ENCODE measurements at places on chromosomes 5 and 9.

- DNase-seq, result no peak
Observed at GRCh38 chr5:88954511-88954910, 71.5 kb upstream of the MEF2C start.

DNA sequence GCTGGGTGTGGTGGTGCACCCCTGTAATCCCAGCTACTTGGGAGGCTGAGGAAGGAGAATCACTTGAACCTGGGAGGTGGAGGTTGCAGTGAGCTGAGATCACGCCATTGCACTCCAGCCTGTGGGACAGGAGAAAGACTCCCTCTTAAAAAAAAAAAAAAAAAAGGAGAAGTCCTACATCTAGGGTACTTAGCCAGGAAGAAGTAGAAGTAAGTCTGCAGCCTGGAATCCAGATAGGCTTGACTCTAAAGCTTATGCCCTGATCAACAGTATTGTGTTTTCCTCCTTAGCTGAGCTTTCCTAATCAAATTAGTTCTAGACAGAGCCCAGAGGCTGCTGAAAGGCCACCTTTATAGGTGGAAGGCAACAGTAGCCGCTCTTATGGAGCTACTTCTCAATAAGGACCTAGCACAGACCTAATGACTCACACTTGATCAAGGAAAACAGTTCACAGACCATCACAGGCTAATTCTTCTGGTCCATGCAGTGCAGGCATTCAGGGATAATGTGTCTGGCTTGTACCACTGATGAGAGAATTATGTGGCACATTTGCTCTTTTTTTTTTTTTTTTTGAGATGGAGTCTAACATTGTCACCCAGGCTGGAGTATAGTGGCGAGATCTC lies 105.5 kb upstream of the KLF4 start:
- DNase-seq, result no peak

DNA sequence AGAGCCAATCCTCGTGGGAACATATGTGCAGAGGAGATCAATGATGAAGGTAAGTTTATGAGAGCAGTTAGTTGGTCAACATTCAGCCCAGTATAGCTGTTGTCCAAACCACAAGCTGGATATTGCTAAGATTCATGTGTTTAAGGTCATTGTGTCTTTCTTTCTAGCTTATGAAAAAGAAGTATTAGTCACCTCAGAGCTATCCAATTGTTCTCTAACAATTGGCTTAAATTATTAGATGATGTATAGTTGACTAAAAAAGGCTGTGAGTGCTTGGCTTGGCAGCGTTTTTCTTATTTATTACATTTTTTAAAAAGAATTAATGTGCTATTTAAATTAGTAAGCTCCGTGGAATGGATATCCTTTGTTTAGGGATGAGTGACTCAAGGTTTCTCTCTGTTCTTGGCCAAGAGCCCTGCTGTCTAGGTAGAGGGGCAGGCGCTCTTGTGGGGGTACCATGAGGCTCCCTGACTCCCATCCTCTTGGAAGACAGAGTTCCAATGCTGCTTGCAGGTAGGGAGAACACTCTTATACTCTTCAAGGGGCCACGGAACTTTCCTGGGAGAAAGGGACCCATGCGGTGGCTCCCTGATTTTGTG lies 487.4 kb downstream of the IRX1 start:
- no peak for DNase-seq

- DNase-seq, result no peak
Observed at GRCh38 chr5:141411575-141411974, 1.2 kb upstream of the PCDHGA10 start.

- DNase-seq, result peak; percentile 95
Observed at GRCh38 chr9:112074250-112075008, 100.7 kb downstream of the SUSD1 start.

DNA sequence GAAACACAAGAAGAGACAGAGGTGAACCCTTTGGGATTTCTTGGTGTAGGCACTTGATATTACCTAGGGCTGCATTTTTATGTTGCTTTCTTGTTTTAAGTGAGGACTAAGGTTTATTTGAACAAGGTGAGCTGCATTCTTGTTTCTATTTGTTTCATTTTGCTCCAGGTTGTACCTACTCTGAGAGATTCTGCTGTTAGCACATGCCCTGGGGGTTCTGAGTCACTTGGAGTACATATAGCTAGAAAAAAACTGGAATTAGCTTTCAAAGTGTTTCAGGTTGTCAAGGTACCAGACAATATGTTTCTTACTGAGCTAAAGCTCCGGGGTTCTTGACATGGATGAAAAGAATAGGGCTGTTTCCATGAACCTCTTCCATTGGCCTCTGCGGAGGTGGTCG lies 299.4 kb downstream of the ICE1 start:
- no peak for DNase-seq

DNA sequence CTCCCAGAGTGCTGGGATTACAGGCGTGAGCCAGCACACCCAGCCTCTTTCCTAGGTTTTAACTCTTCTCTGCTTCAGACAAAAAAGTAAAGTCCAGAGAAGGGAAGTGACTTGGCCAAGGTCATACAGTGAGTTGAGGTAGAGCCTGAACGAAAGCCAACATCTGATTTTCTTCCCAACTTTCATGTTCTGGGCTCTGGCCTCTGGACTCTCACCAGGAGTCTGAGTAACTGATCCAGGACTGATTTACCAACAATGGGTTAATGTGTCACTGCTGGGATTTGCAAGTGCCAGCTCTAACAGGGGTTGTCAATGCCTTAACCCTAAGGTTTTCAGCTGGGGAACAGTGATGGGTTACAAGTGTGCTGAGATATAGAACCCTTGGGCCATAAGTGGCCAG lies 32.2 kb upstream of the LARP1 start:
- DNase-seq, result no peak

DNA sequence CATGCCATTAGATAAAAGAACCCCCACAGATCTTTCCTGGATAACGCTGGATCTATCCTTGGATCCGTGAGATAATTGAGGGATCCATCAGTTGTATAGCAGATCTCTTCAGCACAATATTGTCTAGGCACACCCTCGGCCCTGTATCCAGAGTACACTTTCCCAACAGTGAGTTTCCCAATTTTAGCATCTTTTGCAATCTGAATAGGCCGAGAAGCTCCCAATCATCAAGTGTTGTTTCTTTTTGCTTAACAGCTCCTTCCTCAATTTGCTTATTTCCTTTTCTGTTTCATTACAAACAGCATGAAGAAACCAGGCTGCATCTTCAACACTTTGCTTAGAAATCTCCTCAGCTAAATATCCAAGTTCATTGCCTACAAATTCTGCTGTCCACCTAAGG lies 4.4 kb upstream of the SPTLC1 start:
- DNase-seq, result no peak

DNA sequence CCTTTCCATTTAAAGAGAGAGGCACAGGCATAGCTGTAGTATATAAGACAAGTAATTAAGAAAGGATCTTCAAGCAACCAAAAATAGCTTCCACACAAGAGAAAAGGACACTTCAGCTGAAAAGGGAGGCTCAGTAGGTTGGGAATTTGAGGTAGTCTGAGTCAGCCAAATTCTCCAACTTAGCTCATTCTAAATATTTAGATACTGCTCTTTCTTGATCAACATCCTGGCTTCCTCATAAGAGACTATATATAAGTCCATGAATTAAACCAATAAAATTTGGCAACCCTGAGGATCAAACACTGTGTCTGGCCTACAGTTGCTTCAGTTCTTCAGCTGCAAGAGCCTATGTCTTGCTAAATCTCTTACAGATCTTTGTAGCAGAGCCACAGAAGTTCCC lies 17.8 kb downstream of the HINT1 start:
- no peak for DNase-seq

DNA sequence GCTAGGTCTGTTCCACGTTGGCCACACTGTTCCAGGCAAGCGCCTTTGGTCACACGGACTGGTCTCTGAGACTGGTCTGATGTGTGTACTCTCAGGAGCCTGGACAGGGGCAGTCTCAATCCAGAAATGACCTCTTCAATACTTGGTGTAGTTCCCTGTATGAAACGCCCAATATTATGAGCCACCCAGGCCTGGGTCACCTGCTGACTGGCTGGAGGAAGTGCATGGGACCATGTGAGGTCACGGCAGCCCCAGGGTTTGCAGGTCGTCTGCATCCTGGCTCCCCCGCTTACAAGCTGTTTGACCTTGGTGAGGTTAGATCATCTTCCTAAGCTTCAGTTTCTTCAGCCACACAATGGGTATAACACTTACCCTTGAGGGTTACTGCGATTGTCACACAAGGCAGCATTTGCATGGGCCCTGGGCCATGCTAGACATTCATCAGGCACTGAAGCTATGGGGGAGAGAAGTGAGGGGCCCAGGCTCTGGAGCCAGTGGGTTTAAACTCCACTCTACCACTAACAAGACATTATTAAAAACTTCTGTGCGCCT lies 5.2 kb upstream of the GRHPR start:
- DNase-seq, result no peak

GRCh38 chr5:132506094-132506692 lies 15.6 kb upstream of the IRF1 start:
- peak; percentile 98 for DNase-seq

GRCh38 chr5:128796506-128796905 lies 168.8 kb upstream of the SLC27A6 start:
- no peak for DNase-seq

DNA sequence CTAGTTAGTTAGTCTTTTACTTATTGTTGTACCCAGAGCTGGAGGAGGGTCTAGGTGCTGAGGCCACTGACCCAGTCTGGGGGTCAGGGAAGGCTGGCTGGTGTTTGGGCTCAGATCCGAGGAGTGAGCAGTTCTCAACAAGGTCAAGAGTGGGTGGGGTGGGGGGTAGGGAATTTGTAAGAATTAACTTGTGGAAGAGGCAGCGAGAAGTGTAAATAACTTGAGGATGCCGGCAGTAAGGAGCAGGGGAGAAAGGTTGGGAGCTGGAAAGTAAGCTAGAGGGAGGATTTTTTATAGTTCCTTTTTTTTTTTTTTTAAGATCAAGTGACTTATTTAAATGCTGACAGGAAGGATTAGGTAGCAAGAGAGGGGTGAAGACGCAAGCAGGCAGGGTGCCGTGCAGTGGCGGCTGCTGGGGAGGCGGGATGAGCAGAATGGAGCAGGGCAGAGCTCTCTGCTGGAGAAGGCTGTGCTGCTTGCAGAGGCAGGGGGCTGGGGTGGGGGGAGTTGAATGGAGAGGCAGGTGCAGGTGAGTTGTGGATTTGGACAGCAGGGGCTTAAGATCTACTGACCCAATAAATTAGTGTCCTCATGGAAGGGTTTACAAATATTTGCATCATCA lies 35.3 kb upstream of the SMIM32 start:
- DNase-seq, result no peak

- DNase-seq, result no peak
Observed at GRCh38 chr9:31908158-31908890, 476.1 kb upstream of the ACO1 start.

GRCh38 chr9:105510024-105510423 lies 47.9 kb upstream of the FKTN start:
- peak; percentile 17 for DNase-seq

GRCh38 chr5:139644001-139644456 lies 4.1 kb upstream of the CXXC5 start:
- DNase-seq, result no peak

GRCh38 chr9:17795744-17796143 lies 216.9 kb downstream of the SH3GL2 start:
- DNase-seq, result no peak

GRCh38 chr5:19676895-19677294 lies 311.1 kb downstream of the CDH18 start:
- DNase-seq, result no peak

DNA sequence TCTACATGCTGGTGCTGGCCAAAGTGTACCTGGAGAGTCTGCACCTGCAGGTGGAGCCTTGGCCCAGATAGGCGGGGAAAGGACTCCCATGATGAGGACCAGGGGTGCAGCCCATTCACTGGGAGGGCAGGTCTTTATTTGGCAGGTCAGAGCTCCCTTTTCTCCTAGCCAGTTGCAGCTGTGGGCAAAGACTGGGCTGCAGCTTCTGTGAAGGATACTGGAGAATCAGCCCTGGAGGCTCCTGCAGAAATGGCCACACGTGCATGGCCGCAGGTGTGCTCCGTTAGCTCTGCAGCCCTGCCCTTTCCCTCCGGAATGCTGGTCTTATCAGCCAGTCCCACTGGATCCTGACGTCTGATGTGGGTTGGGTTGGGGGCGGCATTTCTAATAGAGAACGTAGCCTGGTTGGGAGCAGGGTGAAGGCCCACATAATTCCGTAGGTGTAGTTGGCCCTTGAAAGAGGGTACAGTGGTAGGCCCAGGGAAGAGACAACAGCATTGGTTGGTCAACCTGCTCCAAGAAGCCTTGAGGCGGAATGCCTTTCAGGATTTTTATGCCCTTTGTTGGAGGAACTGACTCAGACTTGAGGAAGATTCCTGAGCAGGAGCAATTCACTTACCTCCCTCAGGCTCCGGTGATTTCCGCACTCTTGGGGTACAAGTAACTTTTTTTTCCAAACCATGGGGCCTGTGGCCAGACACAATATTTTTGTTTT lies 22.0 kb upstream of the TIFAB start:
- DNase-seq, result no peak

DNA sequence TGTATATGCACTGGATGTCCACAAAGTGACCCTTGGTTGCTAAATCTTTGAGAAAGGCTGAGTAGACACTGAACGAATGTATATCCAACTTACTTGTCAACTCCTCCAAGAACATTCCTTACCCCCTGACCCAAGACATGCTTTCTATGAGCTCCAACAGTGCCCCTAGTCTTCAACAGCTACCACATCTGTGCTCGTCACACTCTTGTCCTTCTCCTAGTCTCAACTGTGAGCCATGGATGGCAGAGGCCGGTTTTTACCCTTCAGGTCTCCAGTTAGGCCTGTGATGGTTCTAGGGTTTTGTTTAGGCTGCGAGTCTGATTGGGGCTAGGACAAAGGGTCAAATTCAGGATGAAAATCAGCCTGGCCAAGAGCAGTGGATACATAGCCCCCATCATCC lies 19.0 kb upstream of the GPX3 start:
- DNase-seq, result no peak

DNA sequence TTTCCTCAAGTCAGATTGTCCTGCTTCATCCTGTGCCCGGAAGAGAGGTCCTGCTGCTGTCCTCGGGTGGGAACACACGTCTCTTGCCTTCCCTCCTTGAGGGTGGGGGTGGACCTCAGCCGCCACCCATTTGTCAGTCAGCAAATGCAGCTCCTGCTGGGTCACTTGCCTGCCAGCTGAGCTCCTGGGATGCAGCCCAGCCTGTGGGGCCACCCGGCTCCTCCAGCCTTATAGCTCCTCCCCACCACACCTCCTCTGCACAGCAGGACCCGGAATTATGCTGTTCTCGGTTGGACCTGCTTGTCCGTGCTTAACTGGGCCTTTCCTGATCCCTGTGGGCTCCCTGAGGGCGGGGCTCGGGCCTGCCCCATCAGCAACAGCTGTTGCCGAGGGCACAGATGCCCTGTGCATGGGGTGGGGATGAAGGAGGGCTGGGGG lies 52.7 kb downstream of the RXRA start:
- DNase-seq, result no peak

DNA sequence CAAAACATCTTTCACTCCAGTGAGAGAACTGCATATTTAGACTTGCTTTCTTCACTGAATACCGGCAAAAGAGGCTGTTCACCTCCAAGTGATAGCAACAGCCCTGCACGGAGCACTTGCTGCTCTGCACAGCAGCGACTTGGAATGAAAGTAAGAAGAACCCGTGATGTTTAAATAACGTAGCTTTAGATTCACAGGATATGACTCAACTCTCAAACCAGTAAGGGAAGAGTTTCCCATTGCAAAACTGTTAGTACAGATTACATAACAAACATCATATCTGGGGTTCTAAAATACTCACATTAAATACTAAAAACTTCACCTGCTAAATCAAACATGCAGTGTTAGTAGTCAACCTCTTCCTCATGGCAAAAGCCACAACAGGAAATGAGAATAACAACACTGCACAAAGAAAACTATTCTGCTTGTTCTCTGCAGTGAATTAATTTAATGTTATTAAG lies 203.4 kb downstream of the MCTP1 start:
- DNase-seq, result no peak

- DNase-seq, result no peak
Observed at GRCh38 chr5:174693697-174694385, 30.5 kb upstream of the MSX2 start.

GRCh38 chr5:12277504-12278192 lies 373.4 kb upstream of the CTNND2 start:
- DNase-seq, result no peak

Measured in GM04503 (cell line).